ENCODE measurements at places on chromosomes 11 and 22. TPM values are rescaled to one million over a fixed set of nuclear protein-coding genes. Genes with fewer than 3 reads are reported as not detected.

The SYT8 gene
- not detected for total RNA-seq

The MISFA gene
- total RNA-seq, result 0.59 TPM

The OR52N5 gene
- not detected for total RNA-seq

The GLYAT gene
- not detected for total RNA-seq

The RCE1 gene
- 15.2 TPM for total RNA-seq

The ADM gene
- total RNA-seq, result 91.9 TPM

The OR8G1 gene
- total RNA-seq, result not detected

The MED15 gene
- 52.4 TPM for total RNA-seq

The CTTN gene
- 270 TPM for total RNA-seq

The GGTLC3 gene
- not detected for total RNA-seq

The SYNGR1 gene
- 2.2 TPM for total RNA-seq

The OR56A1 gene
- not detected for total RNA-seq

All from subcutaneous preadipocyte (primary cell).